ENCODE measurements at places on chromosomes 7 and 10. TPM values are rescaled to one million over a fixed set of nuclear protein-coding genes. Genes with fewer than 3 reads are reported as not detected.

ADRB1 gene
- total RNA-seq, result 7.9 TPM

CHST15 gene
- total RNA-seq, result 31.5 TPM

VIPR2 gene
- total RNA-seq, result not detected

SLC29A3 gene
- 0.34 TPM for total RNA-seq

CHAT gene
- not detected for total RNA-seq

PRRT4 gene
- 0.21 TPM for total RNA-seq

RBP4 gene
- not detected for total RNA-seq

STEAP4 gene
- 2.4 TPM for total RNA-seq
